ENCODE measurements at places on chromosomes 5 and 9.

GRCh38 chr9:110844121-110844520 is 175.5 kb downstream of the MUSK start:
- DNase-seq = no peak

DNA sequence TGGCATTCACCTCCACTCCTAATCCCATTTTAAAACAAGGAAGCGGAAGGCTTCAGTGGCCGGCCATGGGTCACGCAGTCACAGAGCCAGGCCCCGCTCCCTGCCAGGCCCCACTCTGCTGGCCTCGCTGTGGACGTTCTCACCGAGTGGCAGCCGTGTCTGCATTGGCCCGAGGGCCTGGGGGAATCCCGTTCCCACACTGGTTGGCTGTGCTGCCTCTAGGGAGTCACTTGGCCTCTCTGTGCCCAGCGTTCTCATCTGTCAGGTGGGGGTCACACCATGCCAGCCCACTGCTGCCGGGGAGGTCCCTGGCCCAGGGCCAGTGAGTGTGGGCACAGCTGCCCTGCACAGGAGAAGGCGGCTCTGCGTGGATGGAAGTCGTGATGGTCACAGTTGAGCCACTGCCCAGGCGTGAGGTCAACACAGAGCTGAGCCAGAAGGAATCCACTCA is 13.4 kb upstream of the SLC9A3 start:
- no peak for DNase-seq

GRCh38 chr9:20591223-20591622 is 31.1 kb downstream of the MLLT3 start:
- DNase-seq = no peak

GRCh38 chr5:104400941-104401340 is 838.4 kb upstream of the NUDT12 start:
- DNase-seq = peak; percentile 36

DNA sequence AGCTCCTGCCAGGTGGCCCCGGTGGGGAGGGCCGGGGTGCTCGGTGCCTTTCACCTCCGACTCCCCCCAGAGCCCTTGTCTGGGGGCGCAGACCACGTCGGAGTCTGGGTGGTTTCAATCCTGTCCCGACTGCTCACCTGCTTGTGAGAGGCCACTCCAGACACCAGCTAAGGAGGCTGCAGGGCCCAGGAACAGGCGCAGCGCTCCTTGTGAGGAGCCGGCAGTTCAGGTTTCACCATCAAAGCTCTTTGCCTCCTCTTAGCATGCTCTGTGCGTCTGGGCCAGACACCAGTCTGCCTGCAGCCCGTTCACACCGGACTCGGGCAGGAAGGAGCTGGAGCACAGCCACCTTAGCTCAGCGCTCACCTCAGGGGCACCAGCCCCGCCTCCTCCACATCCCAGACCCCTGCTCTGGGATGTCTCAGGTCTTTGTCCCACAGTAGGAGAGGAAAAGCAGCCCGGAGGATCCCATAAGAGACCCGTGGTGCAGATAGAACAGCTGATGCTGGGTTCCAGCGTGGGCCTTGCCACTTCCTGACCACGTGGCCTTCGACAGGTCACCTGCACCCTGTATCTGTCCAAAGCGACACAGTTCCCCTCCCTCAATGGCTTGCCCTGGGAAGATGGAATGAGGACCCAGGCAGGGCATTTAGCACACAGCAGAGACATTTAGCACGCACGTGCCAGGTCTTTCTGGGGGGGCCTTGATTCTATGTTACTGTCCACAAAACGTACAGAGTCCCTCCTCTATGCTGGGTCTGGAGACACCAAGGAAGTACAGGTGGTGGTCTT is 106.2 kb upstream of the LMX1B start:
- DNase-seq = no peak

DNA sequence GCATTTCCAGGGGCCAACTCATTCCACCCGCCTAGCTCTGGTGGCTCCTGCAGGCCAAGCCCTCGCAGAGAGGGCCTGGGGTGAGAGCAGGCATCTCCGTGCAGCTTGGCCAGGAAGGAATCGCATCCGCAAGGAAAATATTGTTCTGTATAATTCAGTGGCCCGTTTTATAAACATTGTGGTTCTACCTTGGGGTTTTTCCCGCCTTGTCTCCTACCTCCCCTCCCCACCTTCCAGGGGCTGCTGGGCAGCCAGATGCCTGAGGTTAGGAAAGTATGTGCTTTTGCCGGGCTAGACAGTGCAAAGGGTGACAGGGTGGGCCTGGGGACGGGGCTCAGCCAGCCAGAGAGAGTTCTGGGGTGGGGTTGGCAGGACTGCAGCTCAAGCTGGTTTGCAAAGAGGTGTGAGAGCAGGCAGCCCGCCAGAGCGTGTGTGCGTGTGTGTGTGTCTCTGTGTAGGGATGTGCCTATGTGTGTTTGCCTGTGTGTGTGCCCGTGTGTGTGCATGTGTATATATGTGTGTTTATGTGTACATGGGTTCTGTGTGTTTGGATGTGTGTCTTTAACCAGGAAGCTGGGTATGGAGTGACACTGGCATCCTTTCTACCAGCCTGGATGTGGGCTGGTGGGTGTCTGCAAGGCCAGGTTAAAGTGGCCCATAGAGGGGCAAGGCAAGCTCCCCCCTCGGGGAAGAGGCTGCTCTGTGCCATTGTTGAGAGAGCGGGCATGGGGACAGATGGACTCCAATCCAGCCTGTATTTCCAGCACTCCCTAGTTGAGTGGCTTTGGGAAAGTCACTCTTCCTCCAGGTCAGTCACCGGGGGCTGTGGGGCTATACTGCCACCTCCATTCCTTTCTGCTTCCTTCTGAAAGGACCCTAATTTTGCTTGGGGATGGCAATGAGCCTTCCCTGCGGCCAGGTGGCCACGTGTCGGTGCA is 10.6 kb upstream of the SLC2A6 start:
- no peak for DNase-seq

DNA sequence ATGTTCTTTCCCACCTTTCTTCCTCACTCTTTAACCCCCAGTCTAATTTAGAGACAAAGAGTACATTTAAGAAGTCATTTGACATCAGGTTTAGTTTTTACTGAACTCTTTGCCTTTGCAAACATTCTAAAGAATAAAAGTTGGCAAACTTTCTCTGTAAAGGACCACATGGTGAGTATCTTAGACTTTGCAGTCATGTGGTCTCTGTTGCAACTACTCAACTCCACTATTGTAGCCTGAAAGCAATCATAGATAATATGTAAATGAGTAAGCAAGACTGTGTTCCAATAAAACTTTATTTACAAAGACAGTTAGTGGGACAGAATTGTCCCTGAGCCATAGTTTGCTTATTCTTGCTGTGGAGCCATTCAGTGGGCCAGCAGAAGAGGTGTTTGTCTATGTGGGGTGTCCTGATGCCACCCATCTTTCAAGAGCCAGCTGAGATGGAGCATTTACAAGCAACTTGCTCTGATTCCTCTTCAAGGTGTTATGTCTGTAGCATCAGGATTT is 25.4 kb downstream of the ABLIM3 start:
- DNase-seq = no peak

- DNase-seq = no peak
Measured at GRCh38 chr5:79750611-79751510, 61.2 kb downstream of the CMYA5 start.

DNA sequence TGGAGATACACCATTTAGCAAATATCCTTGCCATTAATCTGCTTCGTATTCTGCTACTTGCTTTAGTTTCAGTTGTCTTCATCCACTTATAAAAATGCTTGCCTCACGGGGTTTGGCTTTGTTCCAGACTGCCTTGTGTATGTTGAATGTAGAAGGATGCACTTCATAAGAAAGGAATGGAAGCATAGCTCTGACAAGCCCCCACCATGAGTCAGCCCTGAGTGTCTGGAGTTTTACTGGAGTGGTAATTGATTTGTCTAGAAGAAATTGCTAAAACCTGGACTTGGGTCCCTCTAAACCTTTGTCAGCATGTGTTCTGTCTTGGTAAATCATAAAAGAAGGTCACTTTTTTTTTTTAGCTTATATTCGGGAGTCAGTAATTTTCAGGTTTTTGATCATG is 4.6 kb downstream of the TEX48 start:
- DNase-seq = peak; percentile 88

- DNase-seq = no peak
Measured at GRCh38 chr5:170226661-170227060, 6.1 kb upstream of the C5orf58 start.

GRCh38 chr9:76603448-76603895 is 144.5 kb downstream of the GCNT1 start:
- DNase-seq = no peak

- peak; percentile 73 for DNase-seq
Measured at GRCh38 chr5:1552521-1553255, 28.9 kb upstream of the LPCAT1 start.

DNA sequence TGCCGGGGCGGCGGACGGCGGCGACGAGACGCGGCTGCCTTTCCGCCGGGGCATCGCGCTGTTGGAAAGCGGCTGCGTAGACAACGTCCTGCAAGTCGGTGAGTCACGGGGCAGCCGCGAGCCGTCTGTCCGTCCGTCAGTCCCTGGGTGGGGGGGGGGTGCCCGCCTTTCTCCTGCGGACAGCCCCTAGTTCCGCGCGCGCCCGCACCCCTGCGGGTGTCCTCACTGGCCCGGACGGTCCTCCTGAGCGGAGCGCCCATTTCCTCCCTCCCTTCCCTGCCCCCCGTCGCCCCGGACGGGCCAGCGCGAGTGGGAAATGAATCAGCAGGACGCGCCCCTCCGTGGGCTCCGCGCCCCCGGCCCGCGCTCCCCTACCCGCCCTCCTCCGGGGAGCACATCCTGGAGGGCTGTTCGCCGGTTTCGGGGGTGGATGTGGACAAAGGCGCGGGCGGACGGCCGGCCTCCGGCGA is 828 bp downstream of the ZSWIM6 start:
- peak; percentile 54 for DNase-seq

DNA sequence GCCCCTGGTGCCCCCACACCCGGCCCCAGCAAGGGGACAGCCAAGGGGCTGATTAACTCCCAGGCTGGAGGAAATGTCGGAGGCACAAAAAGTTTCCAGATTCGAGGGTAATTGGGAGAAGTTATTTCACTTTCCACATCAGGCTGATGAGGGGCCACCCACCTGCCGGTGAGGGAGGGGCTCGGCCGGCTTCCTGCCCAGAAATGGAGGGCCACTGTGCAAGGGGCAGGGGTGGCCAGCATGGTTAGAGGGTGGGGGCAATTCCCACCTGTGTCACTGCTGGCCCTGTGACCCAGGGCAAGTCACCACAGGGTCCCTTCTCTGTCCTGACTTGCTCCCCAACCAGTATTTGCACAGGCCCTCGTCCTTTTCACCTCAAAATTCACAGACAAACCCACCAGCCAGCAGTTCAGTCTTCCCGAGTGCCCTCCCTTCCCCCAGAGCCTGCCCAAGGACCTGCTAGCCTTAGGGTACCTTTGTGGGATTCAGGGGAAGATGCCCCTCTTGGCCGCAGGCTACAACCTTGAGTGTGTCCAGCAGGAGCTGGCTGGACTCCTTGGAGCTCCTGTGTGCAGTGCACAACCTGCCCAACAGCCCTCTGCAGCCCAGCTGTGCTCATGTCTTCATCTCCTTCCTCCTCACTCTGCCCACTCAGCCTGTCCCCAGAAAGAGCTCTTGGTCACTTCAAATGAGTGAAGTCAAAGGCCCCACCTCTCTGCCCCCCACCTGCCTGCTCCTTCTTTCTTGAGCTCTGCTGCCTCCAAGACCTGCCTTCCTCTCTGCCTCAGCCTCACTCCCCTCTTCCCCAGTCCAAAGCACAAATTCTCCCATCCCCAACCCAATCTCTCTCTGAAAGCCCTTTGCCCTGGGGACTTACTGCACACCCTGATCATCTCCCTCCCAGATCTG is 130.5 kb downstream of the BARX1 start:
- no peak for DNase-seq

DNA sequence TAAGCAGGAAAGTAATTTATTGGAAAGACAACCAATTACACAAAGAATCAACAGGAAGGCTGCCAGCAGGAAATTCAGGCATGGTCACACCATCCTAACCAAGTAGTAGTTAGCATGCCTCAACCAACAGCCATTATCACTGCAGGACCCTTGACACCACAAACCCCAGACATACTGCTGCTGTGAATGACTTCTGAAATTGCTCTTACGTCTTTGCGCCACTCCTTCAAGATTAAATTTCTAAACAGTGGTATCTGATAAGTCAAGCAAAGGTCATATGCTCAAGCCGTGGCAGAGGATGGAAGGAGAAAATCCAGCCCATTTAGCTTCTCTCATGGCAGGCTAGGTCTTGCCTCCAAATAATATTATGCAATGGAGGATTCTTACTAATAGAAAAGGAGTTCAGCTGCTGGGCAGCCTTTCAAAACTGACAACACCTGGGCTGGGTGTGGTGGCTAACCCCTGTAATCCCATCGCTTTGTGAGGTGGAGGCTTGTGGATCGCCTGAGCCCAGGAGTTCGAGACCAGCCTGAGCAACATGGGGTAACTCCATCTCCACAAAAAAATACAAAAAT is 5.0 kb upstream of the PTGER4 start:
- DNase-seq = no peak

DNA sequence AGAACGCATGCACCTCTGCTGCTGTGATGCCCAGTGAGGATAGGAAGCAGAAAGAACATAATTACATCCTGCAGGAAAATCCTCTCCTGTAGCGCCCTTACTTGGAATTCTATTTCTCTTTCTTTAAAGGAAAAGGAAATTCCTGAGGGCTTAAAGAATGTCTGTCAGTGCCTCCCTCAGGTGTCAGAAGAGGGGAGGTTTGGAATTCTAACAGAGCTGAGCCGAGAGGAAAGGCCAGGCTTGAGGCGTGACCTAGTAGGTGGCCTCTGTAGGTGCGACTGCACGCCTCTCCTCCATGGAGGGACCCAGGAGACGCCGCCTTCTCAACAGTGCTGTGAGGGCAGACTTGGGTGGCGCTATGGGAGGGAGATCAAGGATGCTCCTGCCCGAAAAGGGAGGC is 55.9 kb upstream of the ERCC6L2 start:
- no peak for DNase-seq

- DNase-seq = no peak
Measured at GRCh38 chr9:86674487-86674886, 272.8 kb downstream of the GAS1 start.

DNA sequence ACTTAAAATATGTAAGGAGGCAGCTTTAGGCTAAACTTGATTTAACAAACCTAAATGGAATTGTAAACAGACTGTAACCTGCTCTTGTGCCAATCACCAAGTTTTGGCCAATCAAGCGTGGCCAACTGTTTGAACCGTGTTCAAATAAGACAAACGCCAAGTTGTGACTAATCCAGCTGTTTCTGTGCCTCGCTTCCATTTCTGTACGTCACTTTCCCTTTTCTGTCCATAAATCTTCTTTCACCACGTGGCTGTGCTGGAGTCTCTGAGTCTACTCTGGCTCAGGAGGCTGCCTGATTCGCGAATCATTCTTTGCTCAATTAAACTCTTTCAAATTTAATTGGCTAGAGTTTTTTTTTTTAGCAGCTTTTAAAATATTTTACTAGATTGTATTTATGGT is 71.3 kb downstream of the LIX1 start:
- no peak for DNase-seq

- no peak for DNase-seq
Measured at GRCh38 chr5:62273687-62274086, 32.3 kb upstream of the KIF2A start.

- DNase-seq = no peak
Measured at GRCh38 chr9:76526026-76526425, 67.0 kb downstream of the GCNT1 start.

- DNase-seq = no peak
Measured at GRCh38 chr5:68490406-68490805, 274.9 kb downstream of the PIK3R1 start.
